ENCODE measurements at places on chromosomes 13 and 19.

GRCh38 chr19:45515807-45516401 lies 8.6 kb downstream of the VASP start:
- DNase-seq = no peak

DNA sequence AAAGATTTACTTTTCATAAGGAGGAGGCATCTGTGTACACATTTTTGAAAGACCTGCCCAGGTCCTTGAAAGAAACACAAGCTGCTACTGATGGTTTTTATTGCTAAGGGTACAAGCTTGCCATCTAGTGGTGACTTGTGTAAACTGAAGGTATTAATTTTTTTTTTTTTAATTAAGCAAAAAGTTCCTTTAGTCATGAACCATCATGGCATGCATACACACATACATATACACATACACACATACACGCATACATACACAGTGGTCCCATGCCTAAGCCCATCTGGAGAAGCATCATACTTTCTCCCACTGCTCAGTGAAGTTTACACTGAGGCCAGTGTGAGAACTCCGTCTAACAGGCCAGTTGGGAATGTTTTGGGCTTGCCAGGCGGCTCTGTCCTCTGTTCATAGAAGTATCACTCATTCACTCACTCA lies 312.5 kb downstream of the DCLK1 start:
- DNase-seq = no peak

GRCh38 chr19:38433268-38433733 lies at the start of gene RYR1:
Gene RYR1 (plus strand): TSS chr19:38433691. CDS start chr19:38433830, 139 bp downstream.
- DNase-seq = no peak

- no peak for DNase-seq
Measured at GRCh38 chr13:94335761-94336526, 143.5 kb downstream of the DCT start.

DNA sequence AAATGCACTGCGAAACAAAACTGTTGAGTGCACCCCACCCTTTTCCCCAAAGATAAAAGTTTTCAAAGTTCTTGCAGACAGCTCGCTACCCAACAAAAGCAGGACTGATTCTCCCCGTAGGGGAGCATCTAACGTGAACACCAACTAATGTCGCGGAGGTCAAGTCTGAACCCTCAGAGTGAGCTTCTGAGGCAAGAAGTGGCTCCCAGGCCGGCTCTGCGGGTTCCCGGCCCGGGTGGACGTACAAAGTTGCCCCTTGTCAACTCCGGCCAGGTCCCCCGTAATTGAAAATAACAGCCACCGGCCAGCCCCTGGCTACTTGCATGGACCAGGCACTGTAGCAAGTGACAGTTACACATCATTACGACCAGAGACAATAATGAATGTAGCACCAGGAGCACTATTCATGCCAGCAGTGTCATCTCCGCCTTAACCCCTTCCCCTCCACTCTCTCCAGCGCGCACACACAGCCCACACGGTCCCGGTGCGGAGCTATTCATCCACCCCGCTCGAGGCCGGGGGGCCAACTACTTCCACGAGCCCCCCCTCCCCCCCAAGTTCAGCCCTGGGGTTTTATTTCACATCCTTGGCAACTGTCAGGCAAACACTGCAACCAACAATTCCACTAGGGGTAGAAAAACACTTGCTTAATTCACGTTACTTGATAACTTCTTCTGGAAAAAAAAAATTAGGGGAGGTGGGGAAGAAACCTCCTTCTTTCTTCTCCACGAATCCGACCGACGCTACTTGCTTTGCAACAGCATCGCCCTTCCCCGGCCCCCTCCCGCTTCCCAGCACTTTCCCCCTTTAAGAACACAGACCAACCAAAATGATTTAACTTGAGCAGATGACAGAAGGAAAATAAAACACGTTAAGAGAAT lies 1.2 kb downstream of the KLF12 start:
- DNase-seq = peak; percentile 86

Data from chondrocyte (in vitro differentiated cells).